ENCODE measurements at places on chromosomes 5 and 9. TPM values are rescaled to one million over a fixed set of nuclear protein-coding genes. Genes with fewer than 3 reads are reported as not detected.

- H3K4me3 ChIP-seq: no peak overlapping the region
- no peaks in the 10 kb centered on the region for H3K27me3 ChIP-seq
- no peak for DNase-seq
- H3K36me3 ChIP-seq: no peaks in the 10 kb centered on the region
- H3K27ac ChIP-seq: no peak overlapping the region
Measured at GRCh38 chr5:107979900-107980299, 309.2 kb upstream of the EFNA5 start.

DNA sequence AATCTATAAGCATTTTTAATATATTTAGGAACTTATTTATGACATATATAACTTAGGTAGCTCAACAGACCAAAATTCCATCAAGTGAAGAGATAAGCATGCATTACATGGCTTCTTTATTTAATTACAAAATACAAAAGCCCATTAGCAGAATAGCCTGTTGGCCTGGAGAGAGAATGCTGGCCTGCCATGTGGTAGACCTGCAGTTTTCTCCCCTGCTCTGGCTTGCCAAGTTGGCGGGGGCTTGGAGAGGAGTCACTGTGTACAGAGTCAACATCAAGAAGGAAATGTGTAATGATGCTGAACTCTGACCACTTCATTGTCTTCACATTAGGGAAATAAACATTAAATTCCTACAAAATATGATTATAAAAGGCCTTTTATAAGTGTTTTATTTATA lies 69.8 kb upstream of the CNTLN start:
- no peak overlapping the region for H3K27ac ChIP-seq
- DNase-seq: no peak
- H3K4me3 ChIP-seq: no peak overlapping the region
- H3K4me1 ChIP-seq: no peaks in the 10 kb centered on the region
- H3K27me3 ChIP-seq: no peaks in the 10 kb centered on the region

GRCh38 chr5:12073426-12073825 lies 169.2 kb upstream of the CTNND2 start:
- no peak overlapping the region for H3K27ac ChIP-seq
- H3K27me3 ChIP-seq: no peaks in the 10 kb centered on the region
- H3K36me3 ChIP-seq: no peaks in the 10 kb centered on the region
- no peaks in the 10 kb centered on the region for H3K4me1 ChIP-seq

Gene SPATA31D4
- not detected for total RNA-seq

Gene C5orf58
- total RNA-seq: not detected

Data from activated CD4-positive, alpha-beta T cell treated with anti-CD3 and anti-CD28 coated beads, Interleukin-2, amount 10 ng/mL, durations not matched to agents 7 days and 5 days (primary cell).